ENCODE measurements at places on chromosomes 1 and 21.

DNA sequence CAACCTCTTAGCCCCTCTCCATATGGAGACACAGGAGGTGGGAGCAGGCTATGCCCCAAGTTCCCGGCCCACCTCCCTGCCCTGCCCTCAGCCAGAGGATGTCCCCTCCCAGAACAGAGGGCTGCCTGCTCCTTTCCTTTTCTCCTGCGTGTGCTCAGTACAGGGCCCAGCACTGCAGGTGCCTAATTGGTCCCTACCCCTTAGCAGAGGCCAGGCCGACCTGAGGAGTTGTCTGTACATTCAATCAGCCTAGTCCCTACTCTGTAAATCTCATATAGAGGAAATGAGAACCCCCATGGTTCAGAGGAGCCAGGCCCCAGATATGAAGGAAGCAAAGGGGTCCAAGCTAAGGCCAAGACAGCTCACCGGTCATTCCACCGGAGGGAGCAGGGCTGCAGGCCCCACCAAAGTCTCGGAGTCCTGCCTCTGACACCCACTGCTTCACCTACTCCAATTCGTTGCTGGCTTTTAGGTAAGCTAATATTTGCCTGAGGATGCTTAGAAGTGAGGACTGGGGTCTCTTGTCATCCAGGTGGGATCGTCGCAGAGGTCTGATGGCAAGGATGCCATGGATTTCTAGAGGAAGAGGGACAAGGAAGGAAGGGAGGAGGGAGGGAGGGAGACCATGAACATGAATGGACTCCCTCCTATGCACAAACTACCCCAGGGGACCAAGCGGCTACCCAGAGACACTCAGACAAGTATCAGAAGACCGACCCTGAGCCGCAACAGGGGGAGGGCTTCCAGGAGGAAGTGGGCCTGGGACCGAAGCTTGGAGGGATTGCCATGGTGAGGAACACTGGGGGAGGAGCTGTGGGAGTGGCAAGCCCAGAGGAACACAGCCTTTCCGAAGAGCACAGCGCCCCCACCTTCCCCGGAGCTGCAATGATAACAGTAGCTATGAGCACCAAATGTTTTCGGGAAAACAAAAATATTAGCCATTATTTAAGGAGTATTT, 30.4 kb upstream of the FOXO6 start:
- DNase-seq, result no peak

DNA sequence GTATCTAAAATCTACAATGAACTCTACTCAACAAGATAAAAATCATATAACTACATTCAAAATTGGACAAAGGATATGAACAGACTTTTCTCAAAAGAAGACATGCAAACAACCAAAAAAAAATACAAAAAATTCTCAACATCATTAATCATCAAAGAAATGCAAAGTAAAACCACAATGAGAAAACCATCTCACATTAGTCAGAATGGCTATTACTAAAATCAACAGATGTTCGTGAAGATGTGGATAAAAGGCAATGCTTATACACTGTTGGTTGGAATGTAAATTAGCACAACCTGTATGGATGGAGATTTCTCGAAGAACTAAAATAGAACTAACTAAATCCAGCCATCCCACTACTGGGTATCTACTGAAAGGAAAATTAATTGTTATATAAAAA, 1080.8 kb downstream of the AMY1C start:
- DNase-seq, result no peak

DNA sequence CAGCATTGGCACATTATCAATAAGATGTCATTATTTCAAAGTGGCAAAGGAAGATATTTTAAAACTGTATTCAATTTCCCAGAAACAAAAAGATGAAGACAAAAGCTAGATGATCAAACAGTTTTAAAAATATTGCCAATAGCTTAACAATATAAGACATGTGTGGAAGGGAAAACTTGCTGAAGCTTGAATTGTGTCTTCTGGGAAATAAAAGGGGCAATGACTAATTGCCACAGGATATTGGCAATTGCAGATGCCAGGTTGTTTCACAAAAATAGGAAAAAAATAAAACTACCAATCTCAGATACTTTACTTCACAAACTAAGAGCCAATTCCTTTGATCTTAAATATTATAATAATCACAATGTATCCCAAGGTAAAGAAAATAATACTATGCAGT, 679.8 kb upstream of the ADAMTS5 start:
- no peak for DNase-seq

DNA sequence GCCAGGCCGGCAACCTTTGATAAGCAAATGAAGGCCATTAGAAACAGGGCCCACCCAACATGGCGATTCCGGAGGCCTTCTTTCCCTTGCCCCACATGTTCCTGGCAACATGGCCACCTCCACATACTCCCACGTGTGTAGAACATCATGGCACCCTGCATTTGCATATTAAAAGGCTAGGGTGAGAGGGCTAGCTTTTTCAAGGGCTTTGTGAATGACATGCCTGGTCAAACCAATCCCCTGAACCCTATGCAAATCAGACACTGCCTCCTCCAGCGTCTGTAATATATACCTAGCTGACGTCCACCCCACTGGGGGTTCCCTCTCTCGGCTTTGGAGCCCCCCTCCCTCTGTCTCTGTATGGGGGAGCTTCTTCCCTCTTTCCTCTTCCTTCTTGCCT, 1.6 kb downstream of the ADCY10 start:
- no peak for DNase-seq

DNA sequence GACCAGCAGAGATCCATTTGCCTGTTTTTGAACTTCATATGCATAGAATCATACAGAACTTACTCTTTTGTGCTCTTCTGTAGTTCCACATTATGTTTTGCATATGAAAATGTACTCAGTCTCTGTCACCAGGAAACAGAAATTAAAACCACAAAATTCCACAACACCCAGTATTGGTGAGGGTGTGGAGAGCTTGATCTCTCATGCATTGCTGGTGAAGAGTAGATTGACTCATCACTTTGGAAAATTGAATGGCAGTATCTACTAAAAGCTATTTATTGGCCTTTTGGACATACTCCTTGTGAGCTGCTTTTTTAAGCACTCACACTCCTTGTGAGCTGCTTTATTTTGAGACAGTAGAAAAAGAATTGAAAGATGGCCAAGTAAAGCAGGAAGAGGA, 43.3 kb downstream of the VTCN1 start:
- DNase-seq, result no peak

- no peak for DNase-seq
Measured at GRCh38 chr1:234967121-234967520, 161.5 kb downstream of the TOMM20 start.

- no peak for DNase-seq
Measured at GRCh38 chr1:65045022-65045817, 78.9 kb upstream of the JAK1 start.

- DNase-seq, result no peak
Measured at GRCh38 chr1:8211251-8211882, 106.5 kb upstream of the SLC45A1 start.

GRCh38 chr1:29985606-29985945, 737.8 kb downstream of the MATN1 start:
- DNase-seq, result no peak

GRCh38 chr1:147539122-147539575, 2.2 kb upstream of the BCL9 start:
- DNase-seq, result peak; percentile 16

DNA sequence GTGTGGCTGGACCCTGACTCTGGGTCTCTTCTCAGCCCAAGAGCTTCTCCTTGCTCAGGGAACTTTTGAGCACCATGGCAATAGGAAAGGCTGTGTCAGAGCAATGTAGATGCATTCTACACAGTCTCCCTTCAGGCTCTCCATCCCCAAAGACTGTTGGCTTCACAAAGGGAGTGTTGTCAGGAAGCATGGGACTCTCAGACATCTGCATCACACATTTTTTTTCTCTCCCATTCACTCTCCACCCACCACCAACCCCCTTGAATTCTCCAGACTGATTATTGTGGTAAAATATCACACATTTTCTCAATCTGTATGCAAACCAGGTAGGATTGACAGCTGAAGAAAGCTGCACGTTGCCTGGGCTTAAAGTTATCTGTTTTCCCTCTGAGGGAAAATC, 105.4 kb upstream of the WARS2 start:
- no peak for DNase-seq

GRCh38 chr1:98102345-98103030, 181.7 kb upstream of the DPYD start:
- DNase-seq, result no peak

DNA sequence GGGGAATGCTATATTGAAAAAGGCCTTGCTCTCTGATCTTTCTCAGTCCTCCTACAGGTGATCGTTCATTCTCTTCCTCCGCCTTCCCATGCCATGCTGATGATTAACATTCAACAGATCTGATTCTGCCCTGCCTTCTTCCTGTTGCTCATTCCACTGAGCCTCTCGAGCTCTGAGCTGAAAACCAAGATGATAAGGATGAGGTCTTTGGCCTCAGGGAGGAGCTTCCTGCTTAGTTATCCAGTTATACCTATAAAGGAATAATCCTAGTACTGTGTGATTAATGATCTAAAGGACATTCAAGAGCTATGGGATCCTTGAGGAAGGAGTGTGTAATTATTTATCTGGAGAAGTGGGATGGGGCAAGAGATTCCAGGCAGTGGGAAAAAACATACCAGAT, 25.2 kb upstream of the MAP3K7CL start:
- DNase-seq, result no peak

GRCh38 chr1:235011064-235011598, 117.5 kb downstream of the TOMM20 start:
- peak; percentile 62 for DNase-seq

DNA sequence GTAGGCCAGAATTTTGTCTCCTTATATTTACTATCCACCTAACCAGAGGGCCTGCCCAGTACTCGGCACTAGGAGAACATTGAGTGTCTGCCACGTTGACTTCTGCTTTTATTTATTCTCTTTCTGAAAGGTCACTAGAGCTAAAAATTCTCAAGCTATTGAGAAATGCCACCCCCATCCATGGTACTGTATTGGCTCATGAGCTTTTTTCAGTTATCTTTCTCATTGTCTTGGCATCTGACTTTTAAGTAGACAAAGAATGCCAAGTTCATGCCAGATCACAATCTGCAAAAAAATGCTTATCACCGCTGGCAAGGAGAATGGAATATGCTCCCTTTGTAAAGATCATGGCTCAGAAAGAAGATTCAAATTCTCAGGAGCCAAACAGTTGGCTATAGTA, 49.8 kb upstream of the MROH9 start:
- no peak for DNase-seq
